T1000 (cell line): ENCODE measurements at places on chromosomes 4 and X.

DNA sequence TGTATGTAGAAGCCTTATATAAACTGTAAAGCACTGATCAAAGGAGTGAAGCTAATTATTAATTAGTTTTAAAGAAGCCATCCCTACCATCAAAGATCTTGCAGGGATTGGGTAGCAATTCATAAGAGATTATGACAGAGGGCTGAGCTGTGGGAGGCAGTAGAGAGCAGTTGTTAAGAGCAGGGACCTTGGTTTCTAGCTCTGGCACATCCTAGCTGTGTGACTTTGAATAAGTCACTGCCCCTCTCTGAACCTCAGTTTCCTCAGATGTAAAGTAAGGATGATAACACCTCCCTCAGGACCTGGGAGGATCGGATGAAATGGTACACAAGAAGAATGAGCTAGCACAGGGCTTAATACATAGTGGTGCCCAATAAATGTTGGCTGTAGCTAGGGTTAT is 45.4 kb downstream of the APLN start:
- DNase-seq = no peak

GRCh38 chrX:71103110-71103983 is 3.2 kb downstream of the CXorf65 start:
- DNase-seq = no peak

DNA sequence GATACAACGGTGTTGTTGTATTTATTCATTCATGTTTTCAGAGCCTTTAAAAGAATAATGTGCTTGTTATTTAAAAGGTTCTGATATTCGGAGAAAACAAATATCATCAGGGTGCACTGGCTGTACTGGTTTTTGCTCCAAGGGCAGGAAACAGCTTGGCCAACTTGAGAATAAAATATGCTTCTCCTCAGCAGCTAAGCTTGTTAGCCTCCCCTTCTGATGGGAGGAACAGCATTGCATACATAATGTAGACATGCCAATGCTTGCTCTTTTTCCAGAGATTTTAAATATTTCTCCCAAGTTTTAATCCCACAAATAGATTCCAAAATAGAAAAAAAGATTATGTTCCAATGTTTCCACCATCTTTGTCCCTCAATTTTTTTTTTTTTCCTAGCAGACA is 87.6 kb upstream of the RPL34 start:
- no peak for DNase-seq

GRCh38 chr4:56388306-56388705 is 1.0 kb upstream of the AASDH start:
- DNase-seq = no peak

DNA sequence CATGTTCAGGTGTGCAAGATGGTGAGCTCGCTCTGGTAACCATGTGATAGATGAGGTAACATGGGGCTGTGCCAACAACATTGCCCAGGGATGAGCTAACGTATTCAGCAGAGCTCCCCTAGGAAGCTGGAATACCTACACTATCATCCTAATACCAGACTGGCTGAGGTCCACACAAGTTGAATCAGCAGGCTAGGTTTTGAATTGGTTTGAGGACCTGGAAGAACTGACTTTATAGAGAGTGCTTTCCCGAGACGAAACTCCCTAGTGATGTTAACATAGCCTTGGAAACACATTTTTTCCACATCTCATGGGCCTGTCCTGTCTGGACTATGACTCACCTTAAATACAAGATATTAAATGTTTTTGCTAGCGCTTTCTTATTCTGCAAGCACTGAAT is 56.7 kb downstream of the IGFBP7 start:
- DNase-seq = peak; percentile 16

GRCh38 chr4:27881705-27882104 is 1021.1 kb downstream of the STIM2 start:
- no peak for DNase-seq

GRCh38 chr4:184409911-184410692 is 64.2 kb downstream of the IRF2 start:
- DNase-seq = no peak

DNA sequence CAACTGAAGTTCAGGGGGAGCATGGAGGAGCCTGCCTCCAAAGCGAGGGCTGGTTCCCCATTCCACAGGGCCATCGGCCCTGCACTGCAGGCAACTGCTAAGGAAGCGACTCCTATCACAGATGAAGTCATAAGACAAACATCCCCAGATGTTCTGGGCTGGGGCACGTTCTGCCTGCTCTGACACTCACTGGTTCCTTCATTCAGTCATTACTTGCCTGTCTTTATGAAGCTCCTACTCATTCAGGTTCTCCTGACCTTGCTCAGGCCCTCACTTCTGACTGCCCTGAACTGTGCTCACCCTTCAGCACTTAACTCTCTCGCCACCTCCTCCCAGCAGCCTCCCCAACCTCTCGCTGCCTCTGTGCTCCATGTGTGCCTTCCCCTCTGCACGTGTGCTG is 2.5 kb upstream of the SLC2A9 start:
- no peak for DNase-seq

GRCh38 chrX:74924449-74925224 is 615 bp downstream of the NEXMIF start:
- DNase-seq = no peak

DNA sequence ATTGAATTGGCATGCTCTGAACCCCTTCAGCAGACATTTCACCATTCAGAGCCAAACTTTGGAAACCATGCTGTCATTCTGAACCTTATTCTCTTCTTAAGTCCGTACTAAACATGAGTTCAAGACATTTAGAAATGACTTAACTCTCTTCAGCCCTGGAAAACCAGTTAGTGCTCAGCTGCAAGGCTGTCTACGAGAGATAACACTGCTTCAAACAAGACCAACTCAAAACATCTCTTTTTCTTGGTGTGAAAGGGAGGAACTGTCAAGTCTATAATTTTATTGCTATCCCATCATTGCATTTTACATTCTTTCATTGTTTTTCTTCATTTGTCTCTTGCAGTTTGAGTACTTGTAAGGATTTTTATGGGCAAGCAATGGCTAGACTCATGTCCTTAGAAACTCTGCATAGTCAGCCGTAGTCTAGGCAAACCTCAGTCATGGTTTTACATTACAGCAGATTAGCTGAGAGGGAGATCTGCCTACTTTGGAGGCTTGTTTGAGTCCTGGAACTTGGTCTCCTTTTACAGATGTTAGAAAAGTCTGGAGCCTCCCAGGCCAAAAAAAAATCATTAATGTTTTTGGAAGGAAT is 120.6 kb upstream of the JADE1 start:
- DNase-seq = no peak
